ENCODE measurements at places on chromosomes 4 and X. TPM values are rescaled to one million over a fixed set of nuclear protein-coding genes. Genes with fewer than 3 reads are reported as not detected.

DNA sequence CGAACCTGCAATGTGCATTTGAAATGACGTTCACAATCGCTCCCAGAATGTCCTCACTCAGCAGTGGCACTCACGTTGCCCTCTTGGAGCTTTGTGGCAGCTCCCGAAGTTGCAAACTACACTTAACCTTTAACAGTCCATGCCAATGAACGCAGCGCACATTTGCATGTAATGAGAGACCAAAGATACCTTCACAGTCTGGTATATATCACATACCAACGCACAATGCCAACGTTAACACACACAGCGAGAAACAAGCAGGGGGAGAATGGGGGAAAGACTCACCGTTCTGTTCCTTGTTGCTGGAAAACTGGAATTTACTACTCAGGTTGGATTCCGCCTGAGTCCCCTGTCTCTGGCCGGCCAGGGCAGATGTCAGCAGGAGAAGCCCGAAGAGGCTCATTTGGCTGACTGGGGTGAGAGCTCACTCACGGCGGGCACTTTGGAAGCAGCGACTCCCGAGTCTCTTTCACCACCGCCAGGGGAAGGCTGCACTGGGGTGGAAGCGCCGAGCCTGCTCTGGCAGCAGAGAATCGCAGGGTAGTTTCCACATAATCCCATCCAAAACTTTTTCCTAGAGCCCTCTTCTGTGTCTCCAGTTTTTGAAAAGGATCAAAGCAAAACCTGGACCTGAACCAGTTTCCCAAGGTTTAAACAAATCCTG lies 966 bp downstream of the PDGFC start:
- DNase-seq = peak; percentile 81
- no peaks in the 10 kb centered on the region for H3K36me3 ChIP-seq
- peak overlapping the region; percentile 84 for H3K4me3 ChIP-seq
- peaks cover 20% of the 10 kb centered on the region for H3K4me1 ChIP-seq
- H3K27me3 ChIP-seq = no peaks in the 10 kb centered on the region

GRCh38 chr4:145055533-145056257 lies 42.3 kb downstream of the ANAPC10 start:
- no peak overlapping the region for H3K27ac ChIP-seq
- no peaks in the 10 kb centered on the region for H3K27me3 ChIP-seq
- H3K4me1 ChIP-seq = no peaks in the 10 kb centered on the region
- no peaks in the 10 kb centered on the region for H3K36me3 ChIP-seq

DNA sequence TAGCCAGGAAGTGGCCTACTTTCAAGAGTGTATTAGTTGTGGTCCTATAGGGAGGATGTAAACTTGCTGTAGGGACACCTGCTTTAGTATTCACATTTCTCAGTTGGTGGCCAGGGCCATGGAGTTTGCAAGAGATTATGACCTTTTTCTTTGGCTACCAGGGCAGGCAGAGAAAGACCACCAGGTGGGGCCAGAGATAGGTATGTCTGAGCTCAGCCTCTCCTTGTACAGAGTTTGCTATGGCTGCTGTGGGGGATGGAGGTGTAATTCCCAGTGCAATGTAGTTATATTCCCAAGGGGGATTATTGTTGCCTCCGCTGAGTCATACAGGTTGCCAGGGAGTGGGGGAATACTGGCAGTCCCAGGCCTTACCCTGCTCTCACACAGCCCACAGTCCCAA lies 26.3 kb upstream of the DACH2 start:
- no peak overlapping the region for H3K4me3 ChIP-seq
- no peaks in the 10 kb centered on the region for H3K4me1 ChIP-seq
- peaks cover 9% of the 10 kb centered on the region for H3K27me3 ChIP-seq
- no peak overlapping the region for H3K27ac ChIP-seq

DNA sequence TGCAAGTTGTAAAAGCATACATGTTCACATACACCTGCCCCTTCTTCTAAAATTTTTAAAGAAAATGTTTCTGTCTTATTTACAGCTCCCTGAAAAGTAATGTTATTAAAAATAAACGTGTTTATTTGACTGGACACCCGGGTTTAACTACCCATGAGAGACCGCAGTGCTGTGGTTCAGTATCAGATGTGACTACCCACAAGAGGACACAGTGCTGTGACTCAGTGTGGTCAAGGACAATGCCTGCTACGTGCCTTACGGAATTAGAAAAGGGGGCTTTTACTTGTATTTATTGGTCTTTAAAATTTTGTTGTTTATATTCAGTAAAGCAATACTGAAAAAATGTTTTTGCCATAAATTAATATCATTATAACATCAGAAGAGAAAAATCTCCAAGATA lies 641.4 kb downstream of the TRIML1 start:
- no peak for DNase-seq
- H3K4me3 ChIP-seq = no peak overlapping the region
- H3K36me3 ChIP-seq = no peaks in the 10 kb centered on the region
- no peak overlapping the region for H3K27ac ChIP-seq

Gene TNIP3
- not detected for total RNA-seq

DNA sequence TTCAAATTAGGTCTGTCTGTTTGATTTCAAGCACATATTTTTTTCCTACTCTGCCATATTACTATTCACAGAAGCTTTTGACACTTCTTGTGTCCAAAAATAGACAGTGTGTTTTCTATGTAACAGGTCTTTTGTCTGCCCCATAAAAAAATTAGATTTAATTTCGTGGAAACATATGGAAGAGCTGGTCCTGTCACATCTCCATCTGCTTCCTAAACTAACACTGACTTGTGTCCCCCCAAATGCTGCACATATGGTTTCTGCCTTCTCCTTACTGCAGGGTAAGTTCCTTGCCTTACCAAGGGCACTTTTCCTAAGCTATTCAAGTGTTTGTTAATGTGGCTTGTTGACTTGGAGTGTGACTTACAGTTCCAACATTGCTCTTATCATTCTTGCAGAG lies 340.7 kb upstream of the ARX start:
- H3K4me1 ChIP-seq = no peaks in the 10 kb centered on the region
- no peak for DNase-seq
- no peaks in the 10 kb centered on the region for H3K36me3 ChIP-seq
- H3K27ac ChIP-seq = no peak overlapping the region

Gene TMSB15A
- not detected for total RNA-seq

Gene AMTN
- not detected for total RNA-seq

DNA sequence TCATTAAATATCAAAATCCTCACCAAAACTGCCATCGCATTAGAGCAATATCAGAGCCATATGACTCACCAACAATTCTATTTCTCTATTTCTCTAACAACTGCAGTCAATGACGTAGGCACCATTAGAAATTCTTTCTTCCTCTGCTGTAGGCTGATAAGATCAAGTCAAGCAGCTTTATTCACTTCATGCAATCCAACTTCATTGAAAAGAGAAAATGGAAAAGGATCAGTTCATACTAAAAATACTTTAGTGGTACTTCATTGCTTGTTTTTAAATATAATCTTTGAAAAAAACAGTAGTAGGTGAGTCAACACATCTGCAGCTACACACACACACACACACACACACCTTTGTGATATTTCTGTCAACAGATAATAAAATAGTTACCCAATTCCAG lies 345.3 kb upstream of the TENM3 start:
- H3K27me3 ChIP-seq = no peaks in the 10 kb centered on the region
- H3K36me3 ChIP-seq = no peaks in the 10 kb centered on the region
- H3K4me1 ChIP-seq = no peaks in the 10 kb centered on the region
- DNase-seq = no peak
- H3K27ac ChIP-seq = no peak overlapping the region
- H3K4me3 ChIP-seq = no peak overlapping the region

DNA sequence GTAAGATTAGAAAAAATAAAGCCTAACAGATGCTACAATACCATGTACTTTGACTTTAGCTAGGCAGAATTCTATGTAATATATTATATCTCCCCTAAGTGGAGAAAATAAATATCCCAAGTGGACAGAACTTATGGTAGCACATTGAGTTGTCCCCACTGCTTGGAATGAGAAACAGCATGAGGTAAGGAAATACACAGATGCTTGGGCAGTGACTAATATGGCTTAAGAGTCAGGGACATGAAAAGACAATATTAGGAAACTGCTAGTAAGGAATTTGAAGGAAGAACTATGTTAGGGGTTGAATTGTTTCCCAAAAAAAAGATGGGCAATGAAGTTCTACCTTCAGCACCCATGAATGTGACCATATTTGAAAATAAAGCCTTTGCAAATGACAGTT lies 2265.1 kb downstream of the PCDH7 start:
- no peaks in the 10 kb centered on the region for H3K27me3 ChIP-seq
- H3K4me3 ChIP-seq = no peak overlapping the region
- H3K27ac ChIP-seq = no peak overlapping the region
- H3K36me3 ChIP-seq = no peaks in the 10 kb centered on the region
- H3K4me1 ChIP-seq = no peaks in the 10 kb centered on the region

Gene AGA
- 6.7 TPM for total RNA-seq

DNA sequence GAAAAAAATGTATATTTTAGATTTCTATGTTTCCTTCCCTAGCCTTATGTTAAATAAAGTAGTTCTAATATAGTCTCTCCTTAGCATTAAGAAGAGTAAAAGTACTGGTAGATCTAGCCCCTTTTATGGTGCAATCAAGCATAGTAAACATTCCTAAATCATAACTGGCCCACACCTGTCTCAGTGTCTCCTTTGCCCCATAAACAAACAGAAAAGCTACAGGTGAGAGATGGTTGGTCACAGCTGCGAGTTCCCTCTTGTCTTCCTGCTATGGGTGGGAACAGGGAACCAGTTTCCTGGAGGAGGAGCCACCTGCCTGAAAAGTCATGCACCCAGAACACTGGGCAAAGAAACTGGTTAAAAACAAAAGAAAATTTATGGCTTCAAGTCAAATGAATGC lies 16.6 kb downstream of the SOWAHB start:
- H3K4me3 ChIP-seq = no peak overlapping the region
- H3K4me1 ChIP-seq = no peaks in the 10 kb centered on the region
- H3K27me3 ChIP-seq = no peaks in the 10 kb centered on the region
- H3K36me3 ChIP-seq = no peaks in the 10 kb centered on the region

All from psoas muscle (tissue), 8 donors.